ENCODE measurements at places on chromosomes 2 and 18.

DNA sequence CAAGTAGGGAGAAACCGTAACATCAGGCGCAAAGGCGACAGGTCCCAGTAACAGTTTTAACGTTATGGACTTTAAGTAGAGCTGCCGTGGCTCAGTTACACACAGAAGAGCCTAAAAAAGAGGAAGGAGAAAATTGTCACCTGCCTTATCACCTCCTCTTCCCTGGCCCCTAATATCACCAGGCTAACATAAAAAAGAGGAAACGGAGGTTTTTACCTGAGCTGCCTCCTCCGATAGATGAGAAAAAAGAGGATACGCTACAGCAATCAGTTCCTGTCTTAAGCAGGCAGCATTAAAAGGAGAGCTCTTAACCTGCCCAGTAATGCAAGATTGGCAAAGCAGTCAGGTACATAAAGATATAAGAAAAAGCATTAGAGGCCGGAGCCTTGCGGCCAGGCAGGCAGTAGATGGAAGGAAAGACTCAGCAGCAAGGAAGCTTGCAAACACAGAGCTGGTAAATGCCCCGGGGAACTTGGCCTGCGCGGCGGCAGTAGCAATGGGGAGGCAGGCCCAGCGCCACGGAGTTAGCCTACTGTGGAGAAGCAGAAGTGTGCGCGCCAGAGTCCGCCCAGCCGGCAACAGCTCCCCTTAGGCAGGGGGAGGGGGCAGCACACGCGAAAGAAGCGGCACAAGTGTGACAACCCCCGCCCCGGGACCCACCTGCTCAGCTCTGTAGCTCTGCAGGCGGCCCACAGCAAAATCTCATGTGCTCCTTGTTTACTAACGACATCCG lies 116.3 kb upstream of the SCN7A start:
- no peak for DNase-seq

DNA sequence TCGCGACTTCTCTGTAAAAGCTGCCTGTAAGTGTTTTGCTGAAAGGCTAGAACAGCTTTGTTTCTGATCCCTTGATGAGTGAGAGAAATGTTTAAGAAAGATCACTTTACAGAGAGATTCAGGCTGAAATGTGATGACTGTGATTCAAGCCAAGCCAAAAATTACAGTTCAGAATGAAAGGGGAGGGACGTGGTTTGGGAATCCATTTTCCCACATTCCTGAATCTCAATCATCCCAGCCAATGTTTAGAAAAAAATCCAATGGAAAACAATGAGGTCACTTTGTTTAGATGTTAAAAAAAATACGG lies 416.7 kb downstream of the ARHGAP15 start:
- DNase-seq, result no peak

DNA sequence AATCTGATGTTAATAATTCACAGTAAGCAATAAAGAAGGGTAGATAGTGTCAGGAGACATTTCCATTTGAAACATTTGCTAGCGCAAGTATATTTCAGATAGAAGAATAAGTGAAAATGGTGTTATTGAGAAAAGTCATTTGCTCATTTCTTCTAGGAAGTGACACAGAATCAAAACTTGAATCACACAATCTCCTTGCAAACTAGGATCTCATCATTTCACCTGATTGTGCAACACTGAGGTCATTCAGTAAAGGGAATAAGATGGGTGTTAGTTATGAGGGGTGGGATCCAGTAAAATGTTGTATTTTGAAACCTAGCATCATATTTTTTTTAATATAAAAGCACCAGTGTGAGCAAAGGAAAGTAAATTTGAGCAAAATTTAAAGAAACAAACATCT lies 208.0 kb upstream of the KCNJ3 start:
- no peak for DNase-seq

DNA sequence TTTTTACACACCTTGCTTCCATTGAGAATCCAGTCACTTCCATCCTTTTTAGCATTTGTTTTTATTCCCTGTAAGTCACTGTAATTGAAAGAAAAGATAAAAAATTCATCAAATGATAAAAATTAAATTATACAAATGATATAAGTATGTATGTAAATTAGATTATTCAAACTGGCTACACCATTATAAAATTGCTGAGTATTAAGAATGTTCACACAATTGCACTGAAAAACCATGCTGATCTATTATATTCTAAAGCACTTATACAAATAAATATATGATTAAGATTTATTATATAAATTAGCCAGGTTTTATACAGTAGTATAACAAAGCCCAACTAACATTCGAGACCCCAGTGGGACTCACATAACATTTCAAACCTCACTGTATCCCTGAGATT lies 15.1 kb downstream of the ACADL start:
- no peak for DNase-seq

DNA sequence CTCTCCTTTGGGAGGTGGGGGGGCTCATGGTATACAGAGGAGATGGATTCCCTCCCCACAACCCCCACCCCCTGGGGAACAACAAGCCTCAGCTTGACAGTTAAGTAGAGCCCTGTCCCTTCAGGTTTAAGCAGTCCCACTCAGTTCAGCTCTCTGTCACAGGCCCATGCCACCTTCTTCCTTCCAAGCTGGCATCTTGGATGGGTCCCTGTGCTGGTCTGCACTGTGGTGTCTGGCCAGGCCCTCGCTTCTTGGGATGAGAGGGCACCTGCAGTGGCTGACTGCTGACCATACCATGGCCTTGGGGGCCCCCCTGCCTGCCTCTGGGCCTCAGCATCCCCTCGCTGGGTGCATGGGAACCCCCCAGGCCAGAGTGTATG lies 20.4 kb upstream of the GPR17 start:
- DNase-seq, result no peak

DNA sequence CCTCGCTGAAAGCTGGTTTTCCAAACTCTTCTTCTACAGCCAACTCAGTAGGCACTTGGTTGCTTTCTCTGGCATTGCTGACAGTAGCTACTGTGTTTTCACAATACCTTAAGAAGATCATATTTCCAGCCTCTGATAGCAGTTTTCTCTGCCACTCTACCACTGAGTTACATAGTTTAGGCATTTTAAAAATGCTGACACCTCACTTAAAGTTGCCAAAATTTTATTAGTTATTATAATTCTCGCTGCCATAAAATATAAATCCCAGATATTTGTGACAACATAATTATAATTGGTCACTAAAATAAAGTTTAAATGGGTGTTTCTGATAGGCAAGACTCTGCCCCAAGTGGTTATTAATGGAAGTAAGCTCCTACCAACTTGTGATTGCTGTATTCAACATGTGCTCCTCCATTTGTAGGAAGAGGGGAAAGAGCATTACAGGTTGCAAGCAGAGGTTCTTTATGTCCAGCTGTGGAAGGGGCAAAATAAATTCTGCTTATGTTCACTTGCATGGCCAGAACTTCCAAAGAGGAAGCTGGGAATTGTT lies 1202.8 kb downstream of the CNTNAP5 start:
- no peak for DNase-seq

DNA sequence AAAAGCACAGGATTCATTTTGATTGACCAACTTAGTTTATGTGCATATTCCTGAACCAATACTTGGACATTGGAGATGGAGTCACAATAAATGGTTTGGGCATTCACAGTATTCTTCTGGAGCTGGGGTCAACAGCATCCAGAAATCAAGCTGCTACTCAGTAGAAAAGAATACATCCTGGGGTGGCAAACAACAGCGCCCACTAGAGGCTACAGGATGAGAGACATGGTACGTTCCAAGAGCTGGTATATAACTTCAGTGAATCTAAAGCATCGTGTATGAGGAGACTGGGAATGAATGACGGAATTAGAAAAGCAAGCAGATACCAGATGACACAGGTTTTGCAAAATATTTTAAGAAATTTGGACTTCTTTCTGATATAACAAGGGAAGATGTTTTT lies 142.9 kb upstream of the FIGN start:
- no peak for DNase-seq

DNA sequence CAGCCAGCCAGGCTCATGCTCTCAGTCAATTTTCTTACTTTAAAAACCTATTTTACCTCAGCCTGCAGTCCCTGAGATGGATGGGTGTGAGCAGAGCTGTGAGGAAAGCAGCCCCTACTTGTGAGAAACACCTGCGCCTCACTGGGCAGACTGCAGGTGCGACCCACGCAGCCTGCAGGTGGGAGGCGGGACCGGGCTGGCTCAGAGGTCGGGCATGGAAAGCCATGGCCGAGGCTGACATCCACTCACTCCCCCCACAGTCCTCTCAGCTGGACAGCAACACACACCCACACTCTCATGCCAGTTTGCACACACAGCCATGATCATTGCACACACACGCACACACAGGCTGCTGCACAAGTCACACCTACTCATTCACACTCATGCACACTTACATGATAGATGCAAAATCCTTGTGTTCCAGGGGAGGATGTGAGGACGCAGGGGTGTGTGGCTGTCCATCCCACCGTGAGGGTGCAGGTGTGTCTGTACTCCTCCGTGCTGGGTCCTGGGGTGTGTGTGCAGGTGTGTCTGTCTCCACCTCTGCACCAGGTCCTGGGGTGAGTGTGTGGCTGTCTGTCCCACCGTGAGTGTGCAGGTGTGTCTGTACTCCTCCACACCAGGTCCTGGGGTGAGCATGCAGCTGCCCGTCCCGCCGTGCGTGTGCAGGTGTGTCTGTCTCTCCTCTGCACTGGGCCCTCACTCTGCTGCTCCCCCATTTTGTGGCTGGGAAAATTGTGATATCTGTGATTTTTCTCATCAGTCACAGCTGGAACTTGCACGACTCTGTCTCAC lies 166.5 kb downstream of the RTP5 start:
- no peak for DNase-seq

GRCh38 chr2:140440815-140441214 lies 1660.6 kb upstream of the NXPH2 start:
- no peak for DNase-seq

GRCh38 chr2:219220652-219221402 lies 2.1 kb upstream of the ABCB6 start:
- no peak for DNase-seq

- no peak for DNase-seq
Measured at GRCh38 chr18:69736730-69737129, 210.9 kb downstream of the CD226 start.

GRCh38 chr2:240921311-240921994 lies 15.3 kb downstream of the CROCC2 start:
- DNase-seq, result no peak

DNA sequence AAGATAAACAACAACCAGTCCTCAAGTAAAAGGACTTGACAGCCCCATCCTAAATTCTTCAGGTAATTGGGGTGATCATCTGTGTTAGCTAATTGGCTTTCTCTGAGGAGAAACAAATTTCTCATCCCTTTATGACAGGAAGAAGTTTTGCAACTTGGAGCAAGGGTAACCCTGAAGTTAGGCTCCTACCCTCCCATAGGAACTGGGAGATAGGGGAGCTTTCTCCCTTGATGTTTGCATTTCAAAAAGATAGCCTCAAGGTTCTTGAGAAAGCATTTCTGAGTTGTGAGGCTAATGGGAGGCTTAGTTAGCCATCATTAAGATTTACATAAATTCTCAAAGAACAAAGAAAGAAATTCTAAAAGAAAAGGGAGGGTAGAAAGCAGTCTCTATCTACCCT lies 95.4 kb downstream of the MAP2 start:
- DNase-seq, result no peak

- DNase-seq, result no peak
Measured at GRCh38 chr2:224110811-224111210, 71.7 kb upstream of the SERPINE2 start.

DNA sequence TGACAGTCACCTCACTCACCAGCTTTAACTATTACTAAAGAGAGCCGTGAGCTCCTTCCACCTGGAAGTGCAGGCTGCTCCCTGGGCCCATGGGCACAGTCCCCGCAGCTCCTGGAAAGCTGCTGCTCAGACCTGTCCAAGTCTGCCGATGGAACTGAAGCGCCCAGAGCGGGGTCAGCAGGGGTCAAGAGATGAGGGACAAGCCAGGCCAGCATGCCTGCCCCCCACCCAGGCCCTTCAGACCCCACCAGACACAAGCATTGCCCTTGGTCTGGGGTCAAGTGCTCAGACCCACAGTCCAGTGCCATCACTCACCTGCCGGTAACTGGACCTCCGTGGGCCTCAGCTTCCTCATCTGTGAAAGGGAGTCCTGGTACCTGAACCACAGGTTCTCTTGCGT lies 59.9 kb downstream of the BIN1 start:
- DNase-seq, result no peak

All from left renal pelvis (tissue), 4 donors.